ENCODE measurements at places on chromosomes 2 and 18.

DNA sequence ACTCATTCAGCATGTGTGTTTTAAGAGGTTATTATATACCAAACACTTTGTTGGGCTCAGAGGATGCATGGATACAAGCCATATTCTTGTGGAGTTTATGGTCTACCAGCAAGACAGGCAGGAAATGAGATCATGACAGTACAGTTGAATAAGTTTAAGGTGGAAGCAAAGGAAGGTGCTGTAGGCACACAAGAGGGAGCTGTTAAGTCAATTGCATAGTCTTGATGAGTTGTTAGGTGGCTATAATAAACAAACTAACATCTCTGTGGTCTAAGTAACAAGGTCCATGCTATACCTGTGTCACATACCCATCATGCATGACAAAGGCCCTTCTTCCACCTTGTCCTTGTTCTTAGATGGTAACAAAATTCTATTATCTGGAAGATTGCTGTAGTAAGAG lies 538.3 kb downstream of the CNTNAP5 start:
- no peak for DNase-seq

GRCh38 chr2:222949690-222950323 lies 89.0 kb downstream of the ACSL3 start:
- DNase-seq: no peak

DNA sequence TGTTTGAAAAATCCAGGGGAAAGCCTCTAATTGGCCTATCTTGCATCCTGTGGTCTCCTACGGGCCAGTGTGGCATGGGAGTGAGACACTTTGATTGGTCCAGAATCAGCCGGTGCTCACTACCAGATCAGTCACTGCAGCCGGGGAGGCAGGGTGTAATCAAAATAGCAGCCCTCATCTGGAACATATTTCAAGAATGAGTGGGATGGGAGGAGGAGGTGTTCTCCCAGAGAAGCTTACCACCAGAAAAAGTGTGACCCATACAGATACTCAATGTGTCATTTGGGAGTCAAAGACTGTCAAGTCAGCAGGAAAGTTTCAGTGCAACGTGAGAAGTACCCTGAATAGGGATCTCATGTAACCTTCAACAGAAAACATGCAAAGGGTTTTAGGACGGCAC lies 393.9 kb upstream of the SLC14A2 start:
- no peak for DNase-seq

GRCh38 chr2:16067866-16068551 lies 127.7 kb downstream of the MYCN start:
- no peak for DNase-seq

- peak; percentile 70 for DNase-seq
Observed at GRCh38 chr2:190881598-190882410, 1.2 kb downstream of the GLS start.

GRCh38 chr2:223884399-223884798 lies 47.0 kb upstream of the AP1S3 start:
- DNase-seq: no peak

DNA sequence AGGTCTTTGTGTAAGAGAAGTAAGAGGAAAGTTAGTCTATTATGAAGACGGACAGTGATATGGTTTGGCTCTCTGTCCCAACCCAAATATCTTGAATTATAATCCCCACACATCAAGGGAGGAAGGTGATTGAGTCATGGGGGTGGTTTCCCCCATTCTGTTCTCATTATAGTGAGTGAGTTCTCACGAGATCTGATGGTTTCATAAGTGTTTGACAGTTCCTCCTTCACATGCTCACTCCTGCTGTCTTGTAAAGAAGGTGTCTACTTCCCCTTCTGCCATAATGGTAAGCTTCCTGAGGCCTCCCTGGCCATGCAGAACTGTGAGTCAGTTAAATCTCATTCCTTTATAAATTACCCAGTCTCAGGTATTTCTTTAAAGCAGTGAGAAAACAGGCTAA lies 67.6 kb downstream of the NEURL3 start:
- DNase-seq: no peak

- DNase-seq: no peak
Observed at GRCh38 chr18:3154214-3154613, 65.6 kb downstream of the MYOM1 start.

Measured in choroid plexus epithelial cell (primary cell).